ENCODE measurements at places on chromosomes 11 and 22. TPM values are rescaled to one million over a fixed set of nuclear protein-coding genes. Genes with fewer than 3 reads are reported as not detected.

Gene TMEM86A
- 5.4 TPM for total RNA-seq

Gene TRIM48
- total RNA-seq = not detected

Gene SPINDOC
- total RNA-seq = 83.7 TPM

Gene C11orf87
- 0.27 TPM for total RNA-seq

Gene OR52I2
- 0.49 TPM for total RNA-seq

Gene B3GAT1
- total RNA-seq = 240 TPM

Gene PNPLA5
- total RNA-seq = not detected

Gene IGSF9B
- total RNA-seq = 209 TPM

Gene OPCML
- total RNA-seq = 0.61 TPM

Gene ELF5
- total RNA-seq = not detected

Gene ZC3H7B
- 51.6 TPM for total RNA-seq

Gene CEP126
- total RNA-seq = 3.9 TPM

Gene NXPE4
- total RNA-seq = not detected

Gene KRTAP5-7
- not detected for total RNA-seq

Gene C22orf23
- 0.64 TPM for total RNA-seq

Gene TREH
- not detected for total RNA-seq

Gene C11orf21
- total RNA-seq = not detected

Gene NPTXR
- total RNA-seq = 9.2 TPM

Gene OR2D2
- 0.64 TPM for total RNA-seq

Gene PTGDR2
- 0.32 TPM for total RNA-seq

Gene STIM1
- 9.6 TPM for total RNA-seq

Gene TLCD5
- total RNA-seq = 15.8 TPM

Gene TRIM51
- 0.37 TPM for total RNA-seq

Gene P2RY2
- 0.69 TPM for total RNA-seq

Gene POTEH
- total RNA-seq = not detected

Gene SAA1
- not detected for total RNA-seq

Gene CATSPER1
- not detected for total RNA-seq

Gene APOL3
- not detected for total RNA-seq

Gene TMEM191C
- 11.5 TPM for total RNA-seq

Gene CABP7
- 14.6 TPM for total RNA-seq

Gene C11orf42
- not detected for total RNA-seq

Gene BIK
- 17.3 TPM for total RNA-seq

Gene OR4D10
- not detected for total RNA-seq

Gene CADM1
- 1,339 TPM for total RNA-seq

Gene GLYAT
- not detected for total RNA-seq

Gene CXCR5
- not detected for total RNA-seq

Gene SYT13
- 7.5 TPM for total RNA-seq

Gene MYBPC3
- not detected for total RNA-seq

Gene CNIH2
- 61.3 TPM for total RNA-seq

Gene TYR
- not detected for total RNA-seq

Gene PVALB
- not detected for total RNA-seq

Gene SCUBE2
- 2.5 TPM for total RNA-seq

Gene BTG4
- total RNA-seq = not detected

Gene POU2AF2
- total RNA-seq = not detected

Gene OR51B5
- not detected for total RNA-seq

Gene SEC14L6
- not detected for total RNA-seq

Gene FIBP
- total RNA-seq = 115 TPM

Gene OR51D1
- total RNA-seq = not detected

Gene CCDC116
- total RNA-seq = 0.71 TPM

Gene ADM2
- 37.6 TPM for total RNA-seq

Gene OR4B1
- total RNA-seq = not detected

Gene CDON
- total RNA-seq = 21.0 TPM
